Cardiac fibroblast (primary cell): ENCODE measurements at places on chromosomes 12 and 14.

GRCh38 chr12:89882792-89883191 lies 174.2 kb upstream of the ATP2B1 start:
- DNase-seq, result no peak

GRCh38 chr12:131681257-131681620 lies 29.7 kb upstream of the SFSWAP start:
- DNase-seq, result no peak

- no peak for DNase-seq
Measured at GRCh38 chr12:65539023-65539422, 260.5 kb downstream of the MSRB3 start.

DNA sequence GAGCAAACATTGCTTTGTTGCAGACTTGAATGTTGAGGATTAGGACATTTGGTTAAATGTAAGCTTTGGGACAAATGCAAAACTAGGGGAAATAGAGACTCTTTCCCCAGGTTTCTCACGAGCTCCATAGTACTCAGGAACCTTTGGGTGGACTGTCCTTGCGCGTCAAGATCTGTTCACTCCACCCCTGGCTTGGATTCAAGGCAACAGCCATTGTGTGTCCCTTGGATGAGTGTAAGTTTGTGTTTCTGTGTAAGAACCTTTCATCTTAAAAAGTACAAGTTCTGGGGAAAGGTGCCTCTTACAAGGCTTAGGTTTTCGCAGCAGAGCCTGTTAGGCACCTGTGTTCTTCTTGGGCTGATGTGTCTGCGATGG lies 3.7 kb downstream of the SUSD6 start:
- no peak for DNase-seq

- DNase-seq, result no peak
Measured at GRCh38 chr12:51108136-51108535, 24.7 kb upstream of the CSRNP2 start.

- DNase-seq, result peak; percentile 34
Measured at GRCh38 chr14:75979648-75980565, 1.9 kb downstream of the TGFB3 start.

DNA sequence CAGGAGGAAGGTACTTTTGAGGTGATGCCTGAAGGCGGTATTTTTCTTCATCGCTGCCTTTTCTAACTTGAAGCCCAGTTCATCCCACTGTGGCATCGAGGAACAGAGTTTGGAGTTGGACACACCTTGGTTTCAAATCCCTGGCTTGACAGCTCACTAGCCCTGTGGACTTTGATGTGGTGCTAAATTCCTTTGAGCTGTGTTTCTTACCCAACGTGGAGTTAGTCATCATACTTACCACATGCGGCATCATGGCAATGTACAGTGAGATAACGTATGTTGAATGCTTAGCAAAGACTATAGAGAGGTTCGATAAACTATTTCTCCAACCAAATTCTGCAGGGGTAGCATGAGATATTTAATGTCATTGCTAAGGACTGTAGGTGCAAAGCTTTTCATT lies 3.4 kb downstream of the PLEKHG3 start:
- DNase-seq, result peak; percentile 51

DNA sequence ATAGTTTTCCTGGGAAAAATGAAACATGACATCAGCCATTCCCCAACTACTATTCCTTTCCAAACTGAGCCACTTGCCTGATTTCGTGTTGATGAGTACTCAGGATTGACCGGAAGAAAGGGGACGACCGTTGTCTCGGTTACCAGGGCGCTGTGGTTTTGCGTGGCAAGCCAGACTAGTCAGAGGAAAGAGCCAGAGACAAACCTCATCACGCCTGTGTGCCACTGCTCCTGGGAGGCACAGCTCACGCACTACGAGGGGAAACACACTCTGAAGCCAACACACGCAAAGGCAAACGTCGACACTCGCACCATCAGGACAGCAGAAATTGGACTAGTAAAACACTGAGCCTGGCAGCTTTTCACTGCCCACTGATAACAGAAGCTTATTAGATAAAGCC lies 35.0 kb downstream of the GIT2 start:
- DNase-seq, result peak; percentile 44

DNA sequence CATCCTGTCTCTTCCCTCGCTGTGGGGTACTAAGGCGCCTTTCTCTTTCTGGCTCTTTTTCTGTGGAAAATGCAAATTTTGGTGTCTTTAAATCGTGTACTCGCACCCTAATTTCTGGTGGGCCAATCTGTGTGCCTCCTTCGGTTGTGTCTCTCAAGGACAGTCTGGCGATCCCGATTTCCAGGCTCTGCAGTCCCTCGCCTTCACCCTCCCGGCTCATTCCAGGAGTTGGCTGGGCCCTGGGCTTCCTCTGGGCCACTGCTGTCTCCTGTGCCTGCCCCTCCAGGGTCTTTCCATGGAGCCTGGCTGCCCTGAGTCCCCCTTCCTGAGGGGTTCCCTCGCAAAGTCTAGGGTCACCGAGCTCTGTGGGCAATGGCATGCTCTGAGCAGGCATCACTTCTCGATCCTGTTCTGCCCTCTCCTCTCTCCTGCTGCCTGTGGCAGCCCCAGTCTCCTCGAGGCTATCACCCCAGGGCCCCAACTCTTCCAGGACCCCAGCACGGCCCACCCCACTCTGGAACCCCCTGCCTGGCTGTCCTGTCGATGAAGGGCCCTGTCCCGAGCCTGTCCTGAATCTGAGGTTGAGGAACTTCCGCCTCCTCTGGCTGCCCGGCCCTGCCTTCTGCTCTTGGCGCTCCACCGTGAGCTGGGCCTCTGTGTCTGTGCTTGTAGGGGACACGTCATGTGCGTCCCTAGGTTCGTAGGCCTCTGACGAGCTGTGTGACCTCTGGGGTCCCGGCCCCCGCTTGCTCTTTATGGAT lies 24.1 kb downstream of the AHNAK2 start:
- DNase-seq, result no peak

GRCh38 chr12:127393465-127393864 lies 873.5 kb upstream of the TMEM132C start:
- DNase-seq, result no peak

GRCh38 chr14:68253160-68253780 lies 433.7 kb downstream of the RAD51B start:
- no peak for DNase-seq

DNA sequence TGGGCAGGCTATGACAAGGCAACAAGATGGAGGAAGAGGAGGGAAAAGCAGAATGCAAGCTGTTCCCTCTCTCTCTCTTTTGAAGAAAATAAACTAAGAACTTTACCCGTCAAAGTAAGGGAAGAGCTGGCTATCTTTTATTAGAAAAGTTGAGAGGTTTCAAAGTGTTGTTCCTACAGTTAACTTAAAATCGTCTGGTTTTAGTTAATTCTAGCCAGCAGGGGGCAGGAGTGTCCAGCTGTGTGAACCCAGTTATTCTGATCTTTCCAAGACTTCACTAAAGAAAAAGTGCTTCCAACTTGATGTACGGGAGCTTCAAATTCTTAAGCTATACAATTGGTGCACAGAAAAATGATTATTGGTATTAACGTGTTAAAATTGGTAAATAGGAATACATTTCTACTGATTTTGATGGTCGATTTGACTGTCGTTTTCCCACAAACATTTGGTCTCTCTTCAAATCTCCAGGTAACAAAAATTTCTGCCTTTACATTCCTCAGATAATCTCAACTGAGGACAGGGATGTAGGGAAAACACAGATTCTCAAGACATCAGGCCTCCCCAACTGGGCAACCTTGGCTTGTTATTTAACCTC lies 28.4 kb upstream of the MON2 start:
- peak; percentile 71 for DNase-seq

GRCh38 chr12:51071663-51072062 lies 11.7 kb downstream of the CSRNP2 start:
- DNase-seq, result no peak

DNA sequence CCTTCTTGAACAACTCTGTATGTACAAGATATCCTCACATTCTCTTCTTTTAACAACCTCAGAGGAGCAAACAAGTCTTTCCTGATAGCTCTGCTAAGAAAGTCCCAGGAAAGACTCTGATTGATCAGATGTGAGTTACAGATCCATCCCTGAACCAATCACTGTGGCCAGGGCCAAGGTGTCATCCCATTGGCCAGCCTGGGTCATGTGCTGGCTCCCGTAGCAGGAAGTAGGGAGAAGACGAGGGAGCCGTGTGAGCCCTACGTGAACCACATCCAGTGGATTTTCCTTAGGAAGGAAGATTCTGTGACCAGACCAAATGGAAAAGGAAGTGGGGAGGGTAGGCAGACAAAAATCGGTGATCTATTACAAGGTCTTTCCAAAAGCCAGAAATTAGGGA lies 5.6 kb downstream of the P2RX7 start:
- DNase-seq, result no peak

DNA sequence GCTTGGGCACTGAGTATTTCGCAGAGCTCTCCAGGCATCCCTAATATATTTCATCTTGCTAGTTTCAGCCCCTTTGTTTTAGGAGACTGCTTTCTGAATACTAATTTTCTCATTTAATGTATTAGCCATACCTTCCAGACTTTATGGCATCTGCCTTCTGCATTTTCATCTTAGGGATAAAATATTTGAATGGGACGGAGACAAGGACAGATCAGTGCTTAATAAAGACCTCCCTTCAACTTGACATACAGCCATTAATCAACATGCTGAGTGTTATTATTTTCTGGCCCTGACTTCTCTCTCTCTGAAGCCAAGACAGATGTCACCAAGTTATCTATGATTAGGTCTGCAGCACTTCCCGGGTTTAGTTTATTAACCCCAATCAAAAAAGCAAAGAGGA lies 42.4 kb downstream of the CACNA2D4 start:
- no peak for DNase-seq

- DNase-seq, result no peak
Measured at GRCh38 chr14:105169776-105170655, 1.4 kb upstream of the JAG2 start.

DNA sequence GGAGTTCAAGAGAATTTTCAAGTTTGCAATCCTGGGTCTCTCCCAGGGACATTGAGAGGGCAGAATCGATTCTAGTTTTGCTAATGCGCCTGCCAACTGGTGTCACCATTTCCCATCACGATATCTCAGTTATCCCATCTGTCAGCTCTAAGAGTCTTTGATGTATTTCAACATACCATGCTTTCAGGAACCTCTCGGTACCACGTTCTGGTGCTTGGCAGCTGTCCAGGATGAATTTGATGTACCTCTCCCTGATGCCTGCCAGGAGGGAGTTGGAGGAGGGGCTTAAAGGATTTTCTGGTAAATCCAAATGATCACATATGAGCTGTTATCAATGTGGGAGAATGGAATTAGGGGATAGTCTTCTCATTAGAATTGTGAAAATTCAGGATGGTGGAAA lies 332.5 kb downstream of the RGS6 start:
- no peak for DNase-seq

- DNase-seq, result peak; percentile 6
Measured at GRCh38 chr12:713281-713875, 39.0 kb upstream of the WNK1 start.

DNA sequence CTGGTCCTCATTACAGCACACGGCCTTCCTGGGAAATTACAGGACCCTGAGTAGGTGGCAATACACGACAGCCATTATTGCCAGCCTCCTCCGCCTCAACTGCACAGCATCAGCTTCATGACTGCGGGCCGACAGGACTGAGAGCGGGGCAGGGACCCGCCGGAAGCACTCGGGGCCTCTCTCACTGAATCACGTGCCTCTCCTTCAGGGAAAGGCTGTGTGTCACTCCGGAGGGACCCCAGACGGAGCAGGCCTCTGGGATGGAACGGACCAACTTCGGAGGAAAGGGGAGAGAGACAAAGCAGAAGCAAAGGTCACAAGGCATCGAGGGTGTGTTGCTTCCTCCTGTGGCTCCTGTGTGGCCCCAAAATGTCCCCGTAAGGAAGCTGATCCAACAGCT lies 90.0 kb downstream of the RNF34 start:
- DNase-seq, result no peak

GRCh38 chr12:130764475-130765185 lies 48.5 kb upstream of the RIMBP2 start:
- DNase-seq, result peak; percentile 61

GRCh38 chr12:53530920-53531319 lies 23.6 kb upstream of the NPFF start:
- DNase-seq, result peak; percentile 61

- DNase-seq, result peak; percentile 2
Measured at GRCh38 chr12:119940897-119941296, 48.1 kb upstream of the BICDL1 start.

DNA sequence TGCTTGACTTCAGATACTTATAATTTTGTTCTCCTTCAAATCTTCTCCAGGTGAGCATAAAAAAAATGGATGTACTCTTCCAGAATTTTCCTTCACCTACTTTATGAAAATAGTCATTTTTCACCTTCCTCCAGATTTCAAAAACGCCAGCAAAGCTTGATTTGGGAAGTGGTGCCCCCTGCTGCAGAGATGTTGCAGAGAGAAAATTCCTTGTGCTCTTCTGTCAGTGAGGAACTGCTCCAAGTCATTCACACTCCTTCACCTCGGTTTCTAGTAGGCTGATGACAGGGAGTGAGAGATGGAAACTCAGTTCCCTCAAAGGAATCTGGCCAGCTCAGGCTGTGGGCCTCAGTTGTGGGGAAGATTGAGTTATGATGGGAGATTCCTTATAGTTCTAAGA lies 24.2 kb upstream of the RNASE3 start:
- DNase-seq, result peak; percentile 33

GRCh38 chr14:57755018-57755521 lies 110.8 kb downstream of the SLC35F4 start:
- no peak for DNase-seq

GRCh38 chr14:90487031-90487430 lies 90.2 kb downstream of the CALM1 start:
- peak; percentile 6 for DNase-seq
